ENCODE measurements at places on chromosomes 4 and X. TPM values are rescaled to one million over a fixed set of nuclear protein-coding genes. Genes with fewer than 3 reads are reported as not detected.

The SOD3 gene
- 28.8 TPM for total RNA-seq

The ANXA10 gene
- 0.23 TPM for total RNA-seq

The TNMD gene
- total RNA-seq, result 7.8 TPM

The FGF2 gene
- total RNA-seq, result 8.7 TPM

The SMIM10L2A gene
- 4.8 TPM for total RNA-seq

The ABCG2 gene
- 11.2 TPM for total RNA-seq

The PAPSS1 gene
- 63.5 TPM for total RNA-seq

The OPRPN gene
- total RNA-seq, result not detected

The DGAT2L6 gene
- 0.29 TPM for total RNA-seq

The ARHGAP36 gene
- 36.8 TPM for total RNA-seq

The AIMP1 gene
- total RNA-seq, result 15.6 TPM

The SAGE1 gene
- not detected for total RNA-seq

The SMC1A gene
- 17.9 TPM for total RNA-seq

The ART3 gene
- total RNA-seq, result 13.8 TPM
